ENCODE measurements at places on chromosomes 3 and 15. TPM values are rescaled to one million over a fixed set of nuclear protein-coding genes. Genes with fewer than 3 reads are reported as not detected.

Gene RASL12
- total RNA-seq, result 6.5 TPM

Gene PLSCR5
- total RNA-seq, result not detected

Gene SOX2
- not detected for total RNA-seq

Gene ZNF860
- 0.28 TPM for total RNA-seq

Gene WNT7A
- total RNA-seq, result under 0.01 TPM
